ENCODE measurements at places on chromosomes 13 and 19.

DNA sequence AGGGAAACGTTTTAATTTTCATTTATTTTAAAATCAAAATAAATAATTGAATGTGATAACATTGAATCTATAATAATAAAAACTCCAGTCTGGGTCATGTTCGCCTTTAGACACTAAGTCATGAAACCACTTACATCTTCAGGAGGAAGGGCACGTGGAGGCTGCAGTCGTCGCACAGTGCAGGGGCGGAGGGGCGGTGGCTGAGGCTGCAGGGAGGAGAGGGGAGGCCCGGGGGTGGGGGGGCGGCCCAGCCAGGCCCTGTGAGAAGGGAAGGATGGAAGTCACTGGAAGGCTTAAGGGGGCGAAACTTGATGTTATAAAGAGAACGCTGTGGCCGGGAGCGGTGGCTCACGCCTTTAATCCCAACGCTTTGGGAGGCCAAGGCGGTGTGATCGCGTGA lies 14.9 kb upstream of the LATS2 start:
- DNase-seq = no peak

DNA sequence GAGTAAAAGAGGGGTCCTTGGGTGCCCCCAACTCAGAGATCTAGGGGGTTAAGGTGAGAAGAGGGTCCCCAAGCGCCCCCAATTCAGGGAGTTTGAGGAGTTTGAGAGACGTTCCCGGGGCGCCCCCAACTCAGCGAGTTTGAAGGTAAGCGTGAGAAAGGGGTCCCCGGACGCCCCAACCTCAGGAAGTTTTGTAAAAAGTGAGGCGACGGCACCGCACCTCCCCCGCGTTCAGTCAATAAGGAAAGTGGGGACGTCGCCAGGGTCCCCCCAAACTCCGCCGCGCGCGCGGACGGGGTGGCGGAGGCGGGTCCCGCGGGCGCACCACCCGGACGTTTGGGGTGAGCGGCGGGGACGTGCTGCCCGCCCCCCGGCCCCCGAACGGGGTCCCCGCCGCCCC lies 353 bp downstream of the RFX2 start:
- DNase-seq = no peak

GRCh38 chr13:111216166-111216960 lies 101.3 kb downstream of the ARHGEF7 start:
- no peak for DNase-seq

- no peak for DNase-seq
Measured at GRCh38 chr19:41913538-41914423, 14.5 kb downstream of the ERFL start.

GRCh38 chr13:33053397-33054066 lies 37.3 kb downstream of the KL start:
- DNase-seq = peak; percentile 32

DNA sequence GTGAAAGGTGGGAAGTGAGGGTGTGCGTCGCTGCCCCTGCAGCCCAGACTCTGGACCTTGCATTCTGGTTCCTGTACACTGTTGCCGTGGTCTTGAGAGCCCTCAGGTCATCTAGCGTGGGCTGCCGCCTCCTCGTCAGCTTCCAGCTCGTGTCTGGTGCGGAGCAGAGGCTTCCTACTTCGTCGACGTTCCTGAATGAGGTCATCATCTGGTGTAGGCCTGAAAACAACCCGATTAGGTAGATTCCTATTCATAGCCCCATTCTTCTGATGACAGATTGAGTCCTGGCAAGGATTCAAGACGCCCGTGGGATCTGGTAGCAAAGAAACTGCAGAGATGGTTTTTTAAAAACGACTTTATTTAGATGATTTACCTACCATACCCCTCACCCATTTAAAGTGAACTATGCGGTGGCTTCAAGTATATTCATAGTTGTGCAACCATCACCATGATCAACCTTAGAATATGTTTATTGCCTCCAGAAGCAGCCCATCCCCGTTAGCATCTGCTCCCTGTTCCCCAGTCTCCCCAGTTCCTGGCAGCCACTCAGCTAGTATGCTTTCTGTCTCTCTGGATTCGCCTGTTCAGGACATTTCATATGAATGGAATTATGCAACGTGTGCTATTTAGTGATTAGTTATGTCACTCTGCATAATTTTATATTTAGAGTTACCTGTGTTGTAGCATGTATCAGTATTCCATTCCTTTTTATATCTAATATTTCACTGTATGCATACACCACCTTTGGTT lies 13.8 kb downstream of the NAXD start:
- peak; percentile 28 for DNase-seq

DNA sequence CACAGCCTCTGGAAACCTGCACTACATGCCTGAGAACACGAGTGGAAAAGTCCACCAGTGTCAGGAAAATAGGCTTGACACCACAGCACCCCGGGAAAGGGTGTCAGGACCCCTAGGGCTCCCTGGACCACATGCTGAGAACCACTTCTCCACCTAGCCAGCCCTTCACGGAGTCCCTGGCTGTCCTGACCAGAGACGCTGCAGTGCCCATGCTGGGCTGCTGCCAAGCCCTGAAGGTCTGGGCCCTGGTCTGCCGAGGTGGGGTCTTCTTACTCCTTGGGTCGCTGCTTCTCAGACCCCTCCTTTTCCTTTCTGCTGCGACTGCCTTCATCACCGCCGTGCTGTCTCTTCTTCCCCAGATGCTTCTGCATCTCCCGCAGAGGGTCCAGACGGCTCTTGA lies 3.0 kb downstream of the LENG1 start:
- no peak for DNase-seq

DNA sequence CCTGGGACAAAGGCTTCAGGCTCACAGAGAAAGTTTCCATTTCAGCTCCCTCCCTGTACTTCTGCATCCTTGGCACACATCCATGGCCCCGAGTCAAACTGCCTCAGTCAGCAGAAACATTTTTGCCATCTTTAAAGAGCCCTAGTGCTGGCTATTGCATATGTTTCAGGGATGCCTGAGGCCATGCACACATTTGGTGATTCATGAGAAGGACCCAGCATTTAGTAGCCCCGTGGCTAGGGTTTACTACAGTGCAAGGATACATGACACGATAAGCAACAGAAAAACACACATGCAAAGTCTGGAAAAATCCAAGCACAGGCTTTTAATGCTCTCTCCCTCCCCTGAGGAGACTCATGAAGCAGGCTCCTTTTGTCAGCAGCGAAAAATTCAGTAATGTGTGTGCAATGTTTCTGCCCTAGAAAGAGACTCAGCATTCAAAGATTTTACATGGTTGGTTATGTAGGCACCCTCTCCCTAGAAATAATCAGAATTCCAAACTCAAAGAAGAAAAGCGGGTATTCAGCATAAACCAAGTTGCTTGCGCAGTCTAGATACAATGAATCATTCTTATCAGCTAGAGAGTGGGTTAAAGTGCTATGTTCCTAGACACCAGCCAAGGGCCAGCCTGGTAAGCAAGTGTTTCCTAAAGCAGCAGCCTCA lies 17.6 kb downstream of the ACOD1 start:
- peak; percentile 85 for DNase-seq

DNA sequence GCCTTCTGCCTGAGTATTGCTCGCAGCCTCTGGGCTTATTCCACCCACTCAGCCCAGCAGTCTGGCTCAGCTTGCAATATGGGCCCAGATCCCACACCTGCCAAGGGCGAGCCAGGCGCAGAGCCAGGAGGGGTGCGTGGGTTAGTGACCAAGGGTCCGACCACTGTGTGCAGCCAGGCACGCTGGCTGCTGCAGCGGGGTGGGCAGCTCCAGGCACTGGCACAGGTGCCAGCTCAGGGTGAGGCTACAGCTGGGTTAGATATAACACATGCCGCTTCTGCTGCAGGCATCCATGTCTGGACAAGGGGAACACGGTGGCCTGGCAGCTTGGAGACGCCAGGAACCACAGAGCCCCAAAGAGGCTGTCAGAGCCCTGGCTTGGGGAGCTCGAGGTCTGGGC lies 12.6 kb upstream of the URAD start:
- no peak for DNase-seq

DNA sequence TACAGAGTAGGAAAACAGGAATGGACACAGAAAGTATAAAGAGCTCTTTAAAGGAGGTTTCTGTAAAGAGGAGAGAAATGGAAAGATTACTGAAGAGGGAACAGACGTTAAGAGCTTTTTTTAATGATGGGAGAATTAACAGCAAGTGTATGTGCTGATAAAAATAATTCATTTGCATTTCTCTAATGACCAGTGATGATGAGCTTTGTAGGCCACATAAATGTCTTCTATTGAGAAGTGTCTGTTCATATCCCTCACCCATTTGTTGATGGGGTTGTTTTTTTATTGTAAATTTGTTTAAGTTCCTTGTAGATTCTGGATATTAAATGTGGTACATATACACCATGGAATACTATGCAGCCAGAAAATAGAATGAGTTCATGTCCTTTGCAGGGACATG lies 40.0 kb downstream of the MYO16 start:
- peak; percentile 28 for DNase-seq

GRCh38 chr13:107144432-107144831 lies 576.5 kb upstream of the ARGLU1 start:
- DNase-seq = peak; percentile 24

DNA sequence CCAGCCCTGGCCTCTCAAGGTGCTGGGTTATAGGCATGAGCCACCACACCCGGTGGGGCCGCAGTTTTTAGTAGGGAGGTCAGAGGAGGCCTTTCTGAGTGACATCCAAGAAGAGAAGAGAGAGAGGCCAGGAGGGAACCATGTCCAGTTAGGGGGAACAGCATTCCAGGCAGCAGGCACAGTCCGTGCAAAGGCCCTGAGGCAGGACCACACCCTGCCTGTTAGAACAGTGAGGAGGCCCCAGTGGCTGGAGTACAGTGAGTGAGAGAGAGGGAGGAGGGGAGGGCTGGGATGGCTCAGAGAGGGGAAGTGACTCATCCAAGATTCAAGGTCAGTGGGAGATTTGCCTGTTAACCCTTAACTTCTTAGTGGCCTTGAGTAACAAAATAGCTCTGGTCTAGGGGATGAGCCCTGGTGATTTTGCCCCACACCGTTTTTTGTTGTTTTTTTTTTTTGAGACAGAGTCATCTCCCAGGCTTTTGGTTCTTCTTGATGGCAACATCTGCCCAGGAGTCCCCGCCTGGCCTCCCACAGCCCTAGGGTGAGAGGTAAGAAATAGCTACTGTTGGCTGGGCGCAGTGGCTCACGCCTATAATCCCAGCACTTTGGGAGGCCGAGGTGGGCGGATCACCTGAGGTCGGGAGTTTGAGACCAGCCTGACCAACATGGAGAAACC lies 2.7 kb upstream of the PLIN3 start:
- peak; percentile 94 for DNase-seq

- DNase-seq = no peak
Measured at GRCh38 chr13:48356750-48357149, 53.2 kb downstream of the RB1 start.

DNA sequence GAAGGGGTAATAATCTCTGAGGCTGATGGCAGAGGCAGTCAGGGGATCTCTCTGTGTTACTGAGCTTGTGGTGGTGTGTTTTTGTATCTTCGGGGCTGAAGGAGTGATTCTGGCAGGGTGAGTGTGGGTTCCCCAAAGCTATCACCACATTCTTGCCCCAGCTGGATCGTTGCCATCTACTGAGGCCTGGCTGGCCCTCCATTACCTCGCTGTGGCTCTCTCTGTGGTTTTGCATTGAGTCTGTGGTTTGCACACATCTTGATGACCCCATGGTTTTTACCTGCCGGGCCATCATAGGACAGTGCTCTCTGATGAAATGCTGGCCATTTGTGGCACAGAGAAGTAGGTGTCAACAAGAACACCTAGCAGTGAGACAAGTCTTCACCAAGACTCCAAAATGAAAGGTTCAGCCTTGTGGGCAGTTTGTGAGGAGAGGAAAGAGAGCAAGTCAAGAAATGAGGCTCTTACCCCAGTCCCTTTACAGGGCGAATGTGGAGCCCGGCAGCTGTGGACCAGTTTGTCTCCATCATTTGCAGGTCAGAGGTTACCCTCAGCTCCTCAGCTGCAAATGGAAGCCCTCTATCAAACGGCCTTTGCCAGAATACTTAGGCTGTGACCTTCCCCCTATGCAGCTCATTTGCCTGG lies 69.0 kb upstream of the NPAS1 start:
- DNase-seq = no peak

GRCh38 chr13:29901710-29902631 lies 51.6 kb upstream of the UBL3 start:
- peak; percentile 98 for DNase-seq

- DNase-seq = no peak
Measured at GRCh38 chr19:36058481-36059179, 3.9 kb downstream of the WDR62 start.

GRCh38 chr19:34173193-34173956 lies 1.1 kb downstream of the LSM14A start:
- no peak for DNase-seq

GRCh38 chr13:77345150-77345780 lies 18.4 kb upstream of the MYCBP2 start:
- no peak for DNase-seq

GRCh38 chr19:44042147-44042546 lies 9.7 kb upstream of the ZNF223 start:
- DNase-seq = no peak

- no peak for DNase-seq
Measured at GRCh38 chr13:82187227-82187626, 1695.0 kb downstream of the SLITRK1 start.

DNA sequence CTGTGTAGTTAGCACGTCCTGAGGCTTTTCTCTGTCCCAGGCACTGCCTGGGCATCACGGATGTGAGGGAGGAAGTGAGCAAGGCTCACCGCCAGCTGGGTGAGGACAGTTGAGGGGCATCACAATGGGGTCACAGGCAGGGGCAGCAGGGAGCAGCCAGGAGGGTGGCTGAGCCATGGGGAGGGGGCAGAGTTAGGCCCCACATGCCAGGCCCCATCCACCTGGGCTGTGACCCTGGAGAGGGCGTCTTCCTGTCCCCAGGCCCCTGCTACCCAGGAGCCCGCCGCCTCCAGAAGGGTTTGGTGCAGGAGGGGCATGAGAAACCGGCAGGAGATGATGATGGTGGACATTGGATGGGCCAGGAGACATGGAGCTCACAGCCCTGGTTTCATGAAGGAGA lies 56.8 kb upstream of the F7 start:
- DNase-seq = no peak

DNA sequence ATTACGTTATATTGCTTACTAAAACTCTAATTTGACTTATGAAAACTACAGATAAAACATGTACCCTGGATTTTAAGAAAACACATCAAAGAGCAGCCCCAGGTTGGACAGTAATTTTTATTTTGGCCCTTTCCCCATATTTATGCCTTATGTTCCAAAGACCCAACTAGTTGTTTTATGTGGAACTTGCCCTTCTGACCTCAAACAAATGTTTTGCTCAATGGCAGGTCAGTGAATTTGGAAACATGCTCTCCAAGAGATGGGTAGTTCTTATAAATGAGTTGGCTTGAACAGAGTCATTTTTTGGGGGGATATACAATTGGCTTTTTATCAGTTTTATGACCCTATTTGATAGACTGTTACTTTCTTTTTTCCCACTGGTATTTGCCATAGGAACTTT lies 360.0 kb downstream of the HS6ST3 start:
- DNase-seq = no peak

Data from iris pigment epithelial cell (primary cell).